Inflammatory macrophage treated with lipopolysaccharide for 1 hour (primary cell): ENCODE measurements at places on chromosomes 7 and 10.
A peak's percentile ranks its signal among the peaks of the same experiment; 100 is the strongest.

DNA sequence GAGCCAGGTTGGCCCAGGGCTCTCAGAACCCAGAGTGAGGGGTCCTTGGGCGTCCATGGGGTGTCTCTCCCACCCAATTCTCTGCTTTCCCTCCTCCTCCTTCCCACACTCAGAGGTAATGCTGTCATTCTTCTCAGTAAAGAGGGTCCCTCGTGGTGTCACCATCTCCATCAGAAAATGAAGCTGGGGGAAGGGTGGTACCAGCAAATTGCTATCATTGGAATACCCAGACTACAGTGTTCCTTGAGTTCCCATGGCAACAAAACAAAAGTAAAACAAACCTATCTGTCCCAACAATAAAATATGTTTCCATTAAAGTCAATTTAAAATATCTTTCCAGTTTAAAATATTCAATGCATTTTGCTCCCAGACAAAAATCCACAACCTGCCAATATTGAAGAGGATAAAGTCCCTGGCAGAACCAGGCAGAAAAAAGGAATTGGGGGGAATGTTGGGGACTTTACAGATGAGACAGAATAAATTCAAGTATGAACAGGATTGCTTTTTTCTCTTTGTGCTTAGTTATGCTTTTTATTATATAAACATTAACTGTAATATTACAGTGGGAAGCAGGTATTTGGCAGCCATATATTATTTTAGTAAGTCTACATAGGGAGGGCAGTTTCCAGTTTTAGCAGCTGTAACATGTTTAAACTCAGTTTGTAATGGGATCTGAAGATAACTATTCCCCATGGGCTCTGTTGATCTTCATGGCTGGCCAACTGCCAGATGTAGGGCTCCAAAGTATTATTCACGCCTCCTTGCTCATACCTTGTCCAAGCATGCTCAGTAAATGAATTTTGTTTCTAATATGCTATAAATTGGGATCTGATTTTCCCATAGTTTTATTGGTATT is 182.1 kb downstream of the ARID5B start:
- DNase-seq = peak; percentile 35

GRCh38 chr10:46229144-46229563 is 57.6 kb upstream of the ANTXRL start:
- no peak for DNase-seq

DNA sequence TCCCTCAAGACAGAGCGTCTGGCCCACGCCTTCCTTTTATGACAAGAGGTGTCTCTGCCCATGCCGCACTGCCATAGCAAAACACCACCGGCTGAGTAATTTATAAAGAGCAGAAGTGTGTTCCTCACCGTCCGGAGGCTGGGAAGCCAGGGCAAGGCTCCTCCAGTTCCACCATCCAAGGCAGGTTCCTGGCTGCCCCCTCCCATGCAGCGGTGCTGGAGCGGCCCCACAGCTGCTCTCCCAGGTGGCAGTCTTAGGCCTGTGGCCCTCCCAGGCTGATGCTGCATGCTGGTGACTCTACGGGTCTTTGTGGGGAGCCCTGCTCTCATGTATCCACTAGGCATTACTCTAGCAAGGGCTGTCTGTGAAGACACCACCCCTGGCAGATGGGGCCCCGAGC is 113.1 kb downstream of the TCERG1L start:
- no peak for DNase-seq

- no peak for DNase-seq
Measured at GRCh38 chr10:71472466-71472865, 75.7 kb downstream of the CDH23 start.

DNA sequence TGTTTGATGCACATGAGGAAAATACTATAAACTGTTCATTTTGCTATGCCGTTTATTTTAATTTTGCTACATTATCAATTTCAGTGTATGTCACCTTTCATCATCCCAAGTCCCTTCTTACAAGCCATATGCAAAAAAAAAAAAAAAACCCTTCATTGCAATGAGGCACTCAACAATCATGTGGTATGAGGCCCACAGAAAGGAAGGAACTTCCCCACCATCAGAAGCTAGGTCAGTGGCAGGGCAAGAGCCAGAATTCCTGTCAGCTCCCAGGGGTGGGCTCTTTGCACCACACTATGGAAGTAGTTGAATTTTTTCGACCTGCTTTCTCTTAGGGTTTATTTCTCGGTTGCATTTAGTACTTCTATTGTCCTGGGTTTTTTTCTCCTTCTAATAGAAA is 75.4 kb downstream of the NOC3L start:
- DNase-seq = no peak

- peak; percentile 75 for DNase-seq
Measured at GRCh38 chr7:98745722-98746318, 124.0 kb downstream of the TMEM130 start.

DNA sequence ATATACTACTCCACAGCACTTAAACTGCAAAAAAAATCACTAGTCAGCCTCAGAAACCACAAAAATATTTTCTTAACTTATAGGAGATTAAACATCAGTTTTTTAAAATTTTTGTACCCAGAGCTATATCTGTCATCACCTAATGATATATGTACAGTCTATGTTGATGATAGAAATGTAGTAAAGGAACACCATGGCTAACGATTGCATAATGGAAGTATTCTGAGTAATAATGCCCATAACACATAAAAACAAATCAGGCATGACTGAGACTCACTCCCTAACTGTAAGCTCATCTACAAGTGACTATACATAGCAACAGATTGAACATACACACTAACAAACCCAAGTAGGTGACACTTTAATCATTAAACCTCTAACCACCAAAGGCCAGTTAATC is 51.3 kb downstream of the TSPAN12 start:
- no peak for DNase-seq

DNA sequence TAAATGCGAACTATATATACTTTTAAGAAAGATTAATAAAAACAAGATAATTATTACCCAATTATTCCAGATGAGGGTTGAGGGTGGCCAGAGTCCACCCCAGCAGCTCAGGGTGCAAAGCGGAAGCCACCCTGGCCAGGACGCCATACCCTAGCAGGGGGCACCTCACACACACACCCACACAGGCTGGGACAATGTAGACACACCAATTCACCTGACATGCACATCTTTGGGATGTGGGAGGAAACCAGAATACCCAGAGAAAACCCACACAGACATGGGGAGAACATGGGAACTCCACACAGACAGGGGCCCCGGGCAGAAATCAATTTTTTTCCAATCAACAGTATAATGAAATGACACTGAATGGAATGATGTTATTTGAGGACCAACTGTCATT is 86.0 kb downstream of the RTKN2 start:
- DNase-seq = no peak

GRCh38 chr10:3495281-3495680 is 289.7 kb downstream of the KLF6 start:
- DNase-seq = no peak

GRCh38 chr7:36659172-36659516 is 65.2 kb downstream of the AOAH start:
- no peak for DNase-seq

DNA sequence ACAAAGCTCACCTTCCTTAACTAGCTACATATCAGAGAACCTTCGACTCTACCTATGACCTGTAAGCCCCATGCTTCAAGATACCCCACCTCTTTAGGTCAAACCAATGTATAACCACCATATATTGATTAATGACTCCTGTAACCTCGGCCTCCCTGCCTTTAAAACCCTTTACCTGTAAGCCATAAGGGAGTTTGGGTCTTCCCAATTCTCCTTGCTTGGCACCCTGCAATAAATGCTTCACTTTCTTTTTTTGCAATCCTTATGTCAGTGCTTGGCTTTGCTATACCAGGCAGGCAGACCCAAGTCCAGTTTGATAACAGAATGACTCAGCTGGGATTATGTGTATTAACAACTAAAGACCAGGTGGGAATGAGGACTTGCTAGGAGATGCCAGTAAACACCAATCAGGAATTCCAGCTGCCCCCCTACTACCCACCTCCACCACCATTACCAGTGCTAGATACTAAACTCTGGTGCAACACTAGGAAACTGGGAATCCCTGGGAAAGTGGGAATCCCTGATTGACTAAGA is 22.0 kb upstream of the SLC35G1 start:
- DNase-seq = no peak

GRCh38 chr7:95095966-95096540 is 188.7 kb downstream of the PPP1R9A start:
- peak; percentile 29 for DNase-seq

DNA sequence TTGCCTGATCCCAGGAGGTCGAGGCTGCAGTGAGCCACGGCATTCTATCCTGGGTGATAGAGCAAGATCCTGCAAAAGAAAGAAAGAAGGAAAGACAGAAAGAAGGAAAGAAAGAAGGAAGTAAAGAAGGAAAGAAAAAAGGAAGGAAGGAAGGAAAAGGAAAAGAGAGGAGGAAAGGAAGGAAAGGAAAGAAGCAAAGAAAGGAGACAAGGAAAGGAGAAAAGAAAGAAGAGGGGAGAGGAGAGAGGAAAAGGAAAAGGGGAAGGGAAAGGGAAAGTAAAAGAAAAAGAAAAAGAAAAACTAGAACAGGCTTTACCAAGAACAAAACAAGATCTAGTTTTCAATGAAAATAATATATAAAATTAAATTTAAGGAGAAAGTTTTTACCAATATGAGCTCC is 15.0 kb downstream of the NEBL start:
- DNase-seq = no peak

GRCh38 chr10:1377740-1378397 is 321.7 kb downstream of the WDR37 start:
- DNase-seq = no peak

- DNase-seq = no peak
Measured at GRCh38 chr7:1087465-1087814, 473 bp upstream of the GPER1 start.

DNA sequence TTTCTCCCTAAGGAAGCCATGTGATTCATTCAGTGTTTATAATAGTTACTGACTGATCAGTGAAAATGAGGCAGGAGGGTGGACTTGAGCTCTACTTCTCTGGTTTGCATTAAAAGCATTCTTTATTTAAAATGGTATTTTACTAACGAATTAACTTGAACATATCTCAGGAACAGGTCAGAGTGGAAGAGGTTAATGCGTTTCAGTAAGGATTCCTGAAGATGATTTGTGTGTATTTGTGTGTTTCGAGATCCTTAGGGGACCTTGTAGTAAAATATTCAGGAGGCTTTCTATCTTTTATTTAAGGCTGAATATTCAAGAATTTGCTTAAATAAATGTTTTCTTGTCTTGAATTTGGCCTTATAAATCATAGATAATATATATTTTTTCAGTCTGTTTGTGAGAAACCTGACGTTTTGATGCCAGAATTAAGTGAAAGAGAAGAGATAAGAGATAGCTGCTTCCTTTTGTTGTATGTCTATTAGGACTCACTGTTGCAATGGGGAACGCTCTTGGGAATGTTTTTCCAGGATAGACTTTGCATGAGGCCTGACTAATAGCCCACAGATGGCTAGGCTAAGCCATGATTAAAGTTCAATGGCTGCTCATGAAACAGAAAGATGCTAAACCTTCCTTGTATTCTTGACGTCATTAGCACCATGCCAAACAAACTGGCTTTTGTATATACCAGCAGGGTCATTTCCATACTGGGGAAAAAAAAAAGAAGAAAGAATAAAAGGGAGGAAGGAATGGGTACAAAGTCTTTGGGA is 93.8 kb upstream of the MTPN start:
- no peak for DNase-seq

DNA sequence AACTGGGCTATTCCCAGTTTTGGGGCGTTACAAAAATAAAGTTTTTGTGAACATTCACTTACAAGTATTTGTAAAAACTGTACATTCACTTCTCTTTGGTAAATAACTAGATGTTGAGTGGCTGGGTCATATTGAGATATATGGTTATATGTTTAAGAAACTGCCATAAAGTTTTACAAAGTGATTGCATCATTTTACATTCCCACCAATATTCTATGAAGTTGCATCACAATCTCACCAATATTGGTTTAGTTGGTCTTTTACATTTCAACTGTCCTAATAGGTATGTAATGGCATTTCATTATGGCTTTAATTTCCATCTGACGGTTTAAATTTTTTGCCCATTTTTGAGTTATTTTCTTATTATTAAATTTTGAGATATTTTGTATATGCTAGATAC is 251.7 kb upstream of the GNAI1 start:
- DNase-seq = no peak

- peak; percentile 96 for DNase-seq
Measured at GRCh38 chr7:135211179-135211945, at the start of gene WDR91. Gene WDR91, minus strand, starts transcription at chr7:135211526. Its CDS starts 24 bp downstream, at chr7:135211502.

- DNase-seq = no peak
Measured at GRCh38 chr10:97215619-97216260, 30.0 kb upstream of the SLIT1 start.

GRCh38 chr10:129683920-129684319 is 216.9 kb downstream of the MGMT start:
- DNase-seq = no peak

DNA sequence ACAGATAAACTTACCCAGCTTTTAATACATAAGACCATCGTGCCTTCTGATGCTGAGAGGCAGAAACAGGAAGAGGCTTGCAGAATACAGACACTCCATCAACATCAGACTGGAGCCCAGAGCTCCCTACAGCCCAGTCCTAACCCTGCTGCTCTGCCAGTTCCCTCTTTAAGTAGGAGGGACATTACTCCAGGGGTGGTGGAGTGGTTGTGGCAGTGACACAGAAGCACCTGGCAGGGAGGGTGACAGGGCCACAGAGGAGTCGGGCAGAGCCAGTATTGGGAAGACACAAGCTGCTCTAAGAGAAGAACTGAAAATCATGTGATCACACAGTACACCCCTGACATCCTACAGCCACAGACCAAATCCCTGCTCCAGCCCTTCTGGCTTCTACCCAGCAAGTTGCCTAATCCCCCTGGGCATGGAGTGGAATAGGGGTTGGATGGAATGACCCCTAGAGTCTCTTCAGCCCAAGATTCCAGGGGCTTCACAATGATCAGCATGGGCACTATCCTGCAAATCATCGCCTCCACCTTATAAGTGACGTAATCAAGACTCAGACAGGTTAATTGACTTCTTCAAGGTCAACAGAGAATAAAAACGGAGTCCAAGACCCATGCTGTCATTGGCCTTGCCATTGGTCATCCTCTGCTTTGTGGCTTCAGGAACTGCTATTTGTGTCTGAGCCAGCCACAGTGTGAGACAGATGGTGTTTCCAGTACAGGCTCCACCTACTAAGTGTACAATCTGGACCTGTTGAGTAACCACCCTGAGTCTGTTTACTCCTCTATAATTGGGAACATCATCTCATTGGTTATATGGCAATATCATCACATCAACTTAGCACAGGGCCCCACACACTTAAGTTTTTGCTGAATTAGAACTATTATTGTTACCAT is 61.1 kb upstream of the ZMIZ1 start:
- DNase-seq = peak; percentile 45

- DNase-seq = no peak
Measured at GRCh38 chr10:77494327-77494726, 143.3 kb downstream of the KCNMA1 start.

- DNase-seq = no peak
Measured at GRCh38 chr7:158926348-158926747, 70.0 kb downstream of the DYNC2I1 start.

- DNase-seq = no peak
Measured at GRCh38 chr7:74356589-74357315, 67.5 kb downstream of the CLIP2 start.

GRCh38 chr7:158586499-158587161 is 993 bp downstream of the PTPRN2 start:
- DNase-seq = no peak

GRCh38 chr7:34417781-34418180 is 240.2 kb upstream of the NPSR1 start:
- DNase-seq = no peak
